ENCODE measurements at places on chromosomes 7 and 10. TPM values are rescaled to one million over a fixed set of nuclear protein-coding genes. Genes with fewer than 3 reads are reported as not detected.

NPFFR1 gene
- total RNA-seq = 9.1 TPM

IFIT1 gene
- 17.8 TPM for total RNA-seq

FAM25G gene
- total RNA-seq = not detected

ANXA11 gene
- total RNA-seq = 44.0 TPM

PILRB gene
- 33.3 TPM for total RNA-seq

INMT gene
- 3.2 TPM for total RNA-seq

ADARB2 gene
- total RNA-seq = 6.7 TPM

CYP2E1 gene
- total RNA-seq = 3.4 TPM

AHR gene
- total RNA-seq = 75.2 TPM

TMEM26 gene
- 7.7 TPM for total RNA-seq

PALD1 gene
- total RNA-seq = 11.7 TPM

MPP7 gene
- total RNA-seq = 30.6 TPM

SPAG6 gene
- total RNA-seq = 0.77 TPM

PKD2L1 gene
- total RNA-seq = 0.16 TPM

IQUB gene
- 4.2 TPM for total RNA-seq

SLC39A12 gene
- total RNA-seq = 18.0 TPM

GIMAP6 gene
- 11.7 TPM for total RNA-seq

ZNF503 gene
- total RNA-seq = 13.6 TPM

ZC3HAV1L gene
- total RNA-seq = 34.2 TPM

NKX2-3 gene
- total RNA-seq = not detected

MYL10 gene
- 3.8 TPM for total RNA-seq

SVOPL gene
- total RNA-seq = 0.99 TPM

HOXA2 gene
- total RNA-seq = not detected

ANKRD7 gene
- total RNA-seq = 4.4 TPM

ADO gene
- total RNA-seq = 29.5 TPM

CCL26 gene
- 2.6 TPM for total RNA-seq

EPO gene
- total RNA-seq = not detected

IFIT1B gene
- 1.0 TPM for total RNA-seq

SYT15 gene
- 2.5 TPM for total RNA-seq

AGR2 gene
- 17.9 TPM for total RNA-seq

INSYN2A gene
- 4.7 TPM for total RNA-seq

CYP17A1 gene
- 0.33 TPM for total RNA-seq

NXPH1 gene
- 1.6 TPM for total RNA-seq

FGL2 gene
- 34.0 TPM for total RNA-seq

SORCS1 gene
- total RNA-seq = 66.1 TPM

CARD11 gene
- 1.6 TPM for total RNA-seq

FZD8 gene
- 20.7 TPM for total RNA-seq

GNG11 gene
- 17.9 TPM for total RNA-seq

PIP gene
- total RNA-seq = not detected

PWWP2B gene
- 17.3 TPM for total RNA-seq

SLC26A5 gene
- total RNA-seq = 0.71 TPM

COA1 gene
- 83.8 TPM for total RNA-seq

KDM7A gene
- 31.1 TPM for total RNA-seq

IL6 gene
- total RNA-seq = not detected

DNAJB12 gene
- total RNA-seq = 30.1 TPM

Measured in camera-type eye (tissue), 1 donor.